ENCODE measurements at places on chromosomes 5 and 9. TPM values are rescaled to one million over a fixed set of nuclear protein-coding genes. Genes with fewer than 3 reads are reported as not detected.

Gene SEMA5A
- total RNA-seq: 16.2 TPM

Gene PAM
- 3,652 TPM for total RNA-seq

Gene FOXD4L4
- total RNA-seq: not detected

Gene PDE6A
- not detected for total RNA-seq

Gene MYO10
- 7.7 TPM for total RNA-seq

Gene KCNMB1
- 6.0 TPM for total RNA-seq

Gene RHOBTB3
- total RNA-seq: 110 TPM

Gene SLC6A18
- not detected for total RNA-seq

Gene JADE2
- 34.7 TPM for total RNA-seq

Gene LCNL1
- 6.4 TPM for total RNA-seq

Gene SPOCK1
- 213 TPM for total RNA-seq

Gene PAEP
- total RNA-seq: not detected

Gene PCBD2
- total RNA-seq: 17.3 TPM

Gene TMEFF1
- not detected for total RNA-seq

Gene SPAG8
- total RNA-seq: 1.3 TPM

Gene SLC36A3
- not detected for total RNA-seq

Gene SPINK6
- not detected for total RNA-seq

Gene IRX2
- 0.27 TPM for total RNA-seq

Gene PCDHB6
- total RNA-seq: 0.86 TPM

Gene LTC4S
- total RNA-seq: 16.1 TPM

Gene SLC27A4
- 21.7 TPM for total RNA-seq

Gene PDLIM4
- 38.5 TPM for total RNA-seq

Gene GHR
- 22.4 TPM for total RNA-seq

Gene SPINK4
- total RNA-seq: not detected

Gene TMEM174
- total RNA-seq: not detected

Gene GPR150
- total RNA-seq: not detected

Gene TAS2R1
- total RNA-seq: not detected

Gene MCIDAS
- not detected for total RNA-seq
